Mucosa of descending colon (tissue), 3 donors: ENCODE measurements at places on chromosomes 1 and 21.

DNA sequence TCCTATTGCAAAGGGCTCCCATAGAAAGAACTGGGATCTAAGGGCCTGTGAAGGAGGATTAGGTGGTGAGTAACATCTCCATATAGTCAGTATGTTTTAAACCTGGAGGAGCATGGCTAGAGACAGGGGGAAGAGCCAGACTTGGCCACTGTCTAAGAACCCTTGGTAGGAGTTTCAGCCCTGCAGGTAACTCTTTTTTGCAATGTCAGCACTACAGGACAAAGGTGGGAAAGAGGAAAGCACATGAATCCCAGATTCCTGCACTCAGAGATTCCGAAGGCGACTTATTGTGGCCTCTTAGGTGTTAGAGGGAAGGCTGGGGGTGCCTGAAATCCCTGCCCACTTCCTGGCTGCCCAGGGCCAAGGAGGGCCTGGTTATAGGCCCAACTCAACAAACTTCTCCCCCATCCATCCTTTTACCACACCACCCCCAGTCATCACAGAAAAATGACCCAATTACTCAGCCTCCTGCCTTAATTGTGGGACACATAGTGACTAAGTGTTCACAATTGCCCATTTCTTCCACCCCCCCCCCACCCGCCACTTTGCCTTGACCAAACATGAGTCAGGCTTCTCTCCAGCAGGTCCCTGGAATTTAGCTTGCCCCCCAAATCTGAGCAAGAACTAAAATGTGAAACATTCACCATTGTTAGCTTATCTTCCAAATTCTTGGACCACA lies 1.9 kb upstream of the NTNG1 start:
- no peak for DNase-seq

GRCh38 chr1:114113411-114114184 lies 40.1 kb downstream of the SYT6 start:
- DNase-seq = peak; percentile 28

DNA sequence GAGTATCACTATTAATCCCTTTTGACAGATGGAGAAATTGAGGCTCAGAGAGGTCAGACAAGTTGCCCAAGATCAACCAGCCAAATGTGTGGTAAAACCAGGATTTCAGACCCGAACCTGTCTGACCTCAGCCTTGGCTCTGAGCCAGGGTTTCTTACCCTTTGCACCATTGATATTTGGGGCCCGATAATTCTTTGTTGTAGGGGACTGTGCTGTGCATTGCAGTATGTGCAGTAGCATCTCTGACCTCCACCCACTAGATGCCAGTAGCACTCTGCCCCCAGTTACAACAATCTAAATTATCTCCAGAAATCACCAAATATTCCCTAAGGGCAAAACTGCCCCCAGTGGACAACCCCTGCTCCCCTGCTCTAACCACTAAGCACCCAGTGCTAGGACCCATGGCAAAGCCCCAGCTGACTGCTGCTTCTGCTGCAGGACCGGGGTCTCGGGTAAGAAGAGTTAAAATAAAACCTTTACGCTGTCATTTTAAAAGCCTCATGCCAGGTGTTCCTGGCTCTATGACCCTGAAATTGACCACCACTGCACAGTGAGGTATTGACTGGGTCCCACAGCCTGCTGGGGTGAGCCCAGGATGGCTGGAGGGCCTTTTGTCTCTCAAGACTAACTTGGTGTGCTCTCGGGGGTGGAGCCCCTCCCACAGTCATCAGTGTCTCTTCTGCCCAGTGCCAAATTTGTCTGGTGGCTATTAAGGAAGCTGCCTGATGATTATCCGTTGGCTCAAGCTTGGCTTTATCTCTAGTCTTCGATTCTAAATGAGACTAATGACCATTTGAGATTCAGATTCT lies 5.6 kb upstream of the MAN1C1 start:
- DNase-seq = no peak

DNA sequence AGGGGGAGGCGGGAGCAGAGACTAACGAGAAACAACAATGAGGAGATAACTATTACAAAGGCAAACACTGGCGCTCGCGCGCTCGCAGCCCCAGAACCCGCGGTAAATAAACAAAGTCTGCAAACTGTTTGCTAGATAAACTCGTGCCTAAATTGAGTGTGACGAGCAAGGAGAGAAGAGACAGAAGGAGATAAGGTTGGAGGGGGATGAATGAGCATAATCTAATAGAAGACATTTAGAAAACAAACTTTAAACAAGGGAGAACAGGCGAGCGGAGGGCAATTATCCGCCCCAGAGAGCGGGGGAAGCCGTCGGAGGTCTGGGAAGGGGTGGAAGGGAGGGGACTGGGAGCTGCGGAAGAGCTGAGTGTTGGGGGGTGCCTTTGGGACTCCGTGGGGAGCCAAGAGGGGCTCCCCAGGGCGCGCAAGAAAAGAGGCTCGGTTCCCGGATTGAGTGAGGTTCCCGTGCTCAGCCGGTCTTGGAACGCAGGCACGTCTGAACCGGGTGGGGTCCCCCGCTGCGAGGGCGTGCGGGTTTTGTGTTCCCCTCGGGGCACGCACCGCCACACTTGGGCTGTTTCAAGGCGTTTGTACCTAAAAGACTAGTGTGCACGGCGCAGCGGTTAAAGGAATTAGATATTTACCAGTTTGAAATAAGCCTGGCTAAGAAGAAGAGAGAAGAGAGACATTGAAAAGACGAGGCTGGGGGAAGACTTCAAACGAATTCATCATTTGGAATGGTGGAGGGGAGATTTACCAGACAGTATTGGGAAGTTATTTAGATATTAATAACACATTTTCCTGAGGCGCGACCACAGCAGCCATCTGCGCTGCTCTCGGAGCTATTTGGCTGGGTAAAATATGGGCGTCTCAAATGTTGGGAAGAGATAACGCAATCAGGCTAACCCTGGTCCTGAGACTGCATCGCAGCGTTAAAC lies 10.6 kb downstream of the PAX7 start:
- no peak for DNase-seq

DNA sequence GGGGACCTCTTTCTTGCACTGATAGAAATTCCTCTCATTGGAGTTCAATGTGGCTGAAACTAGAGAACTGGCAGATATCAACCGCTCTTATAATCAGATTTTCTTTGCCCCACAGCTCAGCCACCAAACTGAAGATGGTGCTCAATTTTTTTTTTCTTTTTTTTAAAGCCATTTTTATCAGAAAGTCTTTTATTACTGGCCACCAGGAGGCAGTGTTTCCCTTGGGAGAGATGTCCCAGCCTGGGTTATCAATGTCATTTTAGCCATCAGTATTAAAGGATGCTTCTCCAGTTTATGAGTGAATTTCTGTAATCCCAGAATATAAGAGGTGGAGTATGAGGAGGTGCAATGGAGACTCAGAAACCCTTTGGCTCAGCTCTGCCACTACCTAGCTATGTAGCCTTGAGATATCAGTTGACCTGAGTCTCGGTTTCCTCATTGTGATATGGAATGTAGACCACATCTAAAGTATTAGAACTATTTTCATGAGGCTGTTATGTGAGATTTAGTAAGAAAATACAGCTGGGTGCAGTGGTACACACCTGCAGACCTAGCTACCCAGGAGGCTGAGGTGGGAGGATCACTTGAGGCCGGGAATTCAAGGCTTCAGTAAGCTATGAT lies 27.6 kb downstream of the CD244 start:
- peak; percentile 69 for DNase-seq

DNA sequence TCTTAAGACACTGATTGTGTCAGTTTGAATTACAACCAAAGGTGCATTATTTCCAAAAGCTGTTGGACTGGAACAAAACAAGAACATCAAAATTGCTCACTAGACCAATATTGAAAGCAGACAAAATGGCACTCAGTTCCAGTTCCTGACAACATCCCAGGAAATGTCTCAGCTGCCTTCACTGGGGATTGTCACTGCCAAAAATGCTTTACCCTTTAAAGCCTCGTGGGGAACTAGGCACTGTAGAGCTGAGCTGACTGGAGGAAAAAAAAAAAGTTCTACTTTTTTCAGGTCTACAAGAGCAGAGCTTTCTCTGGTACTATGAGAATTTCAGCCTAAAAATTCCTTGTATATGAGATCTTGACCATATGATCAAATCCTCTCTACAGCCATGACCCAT lies 21.9 kb downstream of the GPR52 start:
- DNase-seq = no peak

DNA sequence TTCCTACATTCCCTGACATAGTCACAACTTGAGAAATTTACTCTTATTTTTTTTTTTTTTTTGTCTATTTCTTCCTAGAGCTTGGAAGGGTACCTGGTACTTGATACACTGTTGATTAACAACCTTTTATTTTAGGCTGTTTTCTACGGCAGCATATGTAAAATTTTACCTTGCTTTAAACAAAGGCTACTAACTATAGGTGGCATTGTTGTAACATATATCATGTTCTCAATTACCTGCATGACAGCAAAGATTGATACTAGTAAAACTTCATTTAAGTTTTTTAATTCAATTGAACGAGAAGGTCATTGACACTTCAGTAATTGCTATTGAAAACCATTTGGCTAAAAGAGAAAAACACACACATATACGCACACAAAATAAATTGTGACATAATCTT lies 238.3 kb upstream of the ESRRG start:
- no peak for DNase-seq
